Spinal cord (tissue), 10 donors: ENCODE measurements at places on chromosomes 4 and X.

GRCh38 chr4:69934150-69934549, 3.3 kb downstream of the CSN1S1 start:
- DNase-seq: no peak

GRCh38 chr4:141580523-141580922, 55.9 kb upstream of the IL15 start:
- no peak for DNase-seq

GRCh38 chr4:179762840-179763239, 2320.6 kb upstream of the AGA start:
- no peak for DNase-seq

DNA sequence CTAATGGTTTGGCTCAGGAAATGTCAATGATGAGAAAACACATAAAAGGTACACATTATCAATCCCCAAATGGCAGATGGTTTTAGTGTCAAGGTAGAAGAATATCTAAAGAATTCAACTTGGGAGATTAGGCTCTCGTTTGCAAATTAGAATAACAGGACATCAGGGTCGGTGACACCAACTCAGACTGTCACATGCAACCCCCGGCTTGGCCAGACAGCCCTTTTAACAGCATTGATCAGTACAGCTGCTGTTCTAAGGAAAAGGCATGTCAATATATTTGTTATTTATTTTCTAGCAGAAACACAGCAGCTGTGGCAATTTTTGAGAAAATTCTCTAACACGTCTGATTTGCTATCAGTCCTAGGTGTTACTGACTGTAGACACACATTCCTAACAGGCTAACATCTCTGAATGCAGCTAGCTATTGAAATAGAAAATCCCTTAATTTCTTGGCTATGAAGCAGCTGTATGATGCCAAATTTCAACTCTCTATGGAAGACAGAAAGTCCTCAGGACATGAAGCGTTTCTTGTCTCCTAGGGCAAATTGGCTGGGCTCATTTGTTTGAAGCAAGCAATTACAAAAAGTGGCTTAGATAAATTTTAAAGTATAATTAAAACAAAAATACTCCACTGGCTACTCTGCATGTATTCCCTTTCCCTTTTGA, 269.0 kb upstream of the CXXC4 start:
- no peak for DNase-seq

DNA sequence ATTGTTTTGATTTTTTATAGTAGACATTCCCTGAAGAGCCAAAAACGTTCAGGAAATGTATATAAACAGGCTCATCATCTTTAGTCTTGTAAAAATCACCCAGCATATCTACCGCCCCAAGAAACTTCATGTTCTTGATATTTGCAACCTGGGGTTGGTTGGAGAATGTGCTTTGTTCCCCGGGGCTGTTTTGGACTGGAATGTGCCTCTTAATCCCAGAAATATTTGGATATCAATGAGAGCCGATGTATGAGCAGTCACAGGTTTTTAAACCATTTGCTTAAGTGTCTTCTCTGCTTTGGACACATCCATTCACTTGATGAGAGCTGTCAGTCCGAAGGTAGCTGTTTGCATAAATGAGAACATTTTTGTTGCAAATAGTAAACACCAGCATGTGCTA, 449.7 kb downstream of the PCDH7 start:
- DNase-seq: no peak

DNA sequence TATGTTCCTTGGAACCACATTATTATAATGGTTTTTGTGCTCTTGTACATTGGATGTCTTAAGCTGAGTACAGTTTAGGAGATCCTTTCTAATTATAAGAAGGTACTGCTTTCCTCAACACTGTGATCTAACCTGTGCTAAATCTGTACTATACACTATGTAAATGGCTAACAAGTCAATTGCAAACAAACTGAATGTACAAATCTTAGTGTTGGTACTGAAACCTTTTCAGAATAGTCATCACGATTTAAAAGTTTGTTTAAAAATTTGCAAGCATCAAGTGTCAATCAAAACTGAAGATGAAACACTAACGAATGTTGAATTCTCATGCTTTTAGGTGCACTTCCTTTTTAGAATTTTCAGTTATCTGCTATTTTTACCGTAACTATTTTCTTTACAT, 2090.4 kb upstream of the TENM3 start:
- no peak for DNase-seq

DNA sequence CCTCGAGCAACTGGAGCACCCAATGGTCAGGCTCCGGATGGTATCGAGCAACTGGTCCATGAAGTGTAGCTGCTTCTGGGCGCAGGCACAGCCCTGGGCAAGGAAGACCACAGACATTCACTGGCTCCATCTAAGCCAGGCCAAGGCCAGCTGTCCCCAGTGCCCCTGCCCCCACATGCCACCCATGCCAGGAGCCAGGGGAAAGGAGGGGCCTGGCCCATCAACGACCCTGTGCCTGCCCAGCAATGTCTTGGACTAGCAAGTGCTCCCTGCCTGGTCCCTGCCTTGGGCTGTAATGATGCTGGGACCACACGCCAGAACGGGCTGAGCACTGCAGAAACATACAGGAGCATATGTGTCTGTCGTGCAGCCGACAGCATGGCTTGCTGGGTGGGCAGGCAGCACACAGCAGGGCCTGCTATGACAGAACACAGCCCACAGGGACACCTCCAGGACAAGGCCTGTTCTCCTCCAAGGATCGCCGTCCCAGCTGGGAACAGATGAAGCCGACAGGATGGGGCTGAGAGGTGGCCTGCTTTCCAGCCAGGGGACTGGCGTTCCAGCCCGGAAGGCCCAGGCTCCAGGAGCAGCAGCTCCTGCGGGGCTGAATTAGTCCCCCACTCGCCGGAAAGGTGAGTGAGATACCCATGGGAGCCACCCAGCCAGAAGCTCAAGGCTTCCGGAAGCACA, 11.4 kb upstream of the TREX2 start:
- no peak for DNase-seq

GRCh38 chr4:81366779-81367178, 104.9 kb downstream of the RASGEF1B start:
- DNase-seq: no peak

- no peak for DNase-seq
These were observed 9.7 kb upstream of the CDKN2AIP start for GRCh38 chr4:183434666-183435190.

DNA sequence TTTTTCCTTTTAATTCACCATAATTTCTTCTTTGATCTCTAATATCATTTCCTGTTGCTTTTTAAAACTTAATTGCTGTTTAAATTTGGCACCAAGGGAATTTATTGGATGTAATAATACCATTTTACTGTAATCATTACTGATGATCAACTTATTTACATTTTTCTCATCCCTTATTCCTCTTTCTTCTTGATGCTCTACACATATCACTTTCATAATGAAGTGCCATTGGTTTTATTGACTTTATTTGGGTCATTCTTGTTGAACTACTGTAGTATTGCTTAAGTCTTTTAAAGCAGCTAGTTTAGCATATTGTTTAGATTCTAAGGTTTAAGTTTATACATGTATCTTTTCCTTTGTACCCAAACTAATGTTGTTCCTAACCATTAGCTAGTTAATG, 130.7 kb downstream of the SLC4A4 start:
- no peak for DNase-seq

DNA sequence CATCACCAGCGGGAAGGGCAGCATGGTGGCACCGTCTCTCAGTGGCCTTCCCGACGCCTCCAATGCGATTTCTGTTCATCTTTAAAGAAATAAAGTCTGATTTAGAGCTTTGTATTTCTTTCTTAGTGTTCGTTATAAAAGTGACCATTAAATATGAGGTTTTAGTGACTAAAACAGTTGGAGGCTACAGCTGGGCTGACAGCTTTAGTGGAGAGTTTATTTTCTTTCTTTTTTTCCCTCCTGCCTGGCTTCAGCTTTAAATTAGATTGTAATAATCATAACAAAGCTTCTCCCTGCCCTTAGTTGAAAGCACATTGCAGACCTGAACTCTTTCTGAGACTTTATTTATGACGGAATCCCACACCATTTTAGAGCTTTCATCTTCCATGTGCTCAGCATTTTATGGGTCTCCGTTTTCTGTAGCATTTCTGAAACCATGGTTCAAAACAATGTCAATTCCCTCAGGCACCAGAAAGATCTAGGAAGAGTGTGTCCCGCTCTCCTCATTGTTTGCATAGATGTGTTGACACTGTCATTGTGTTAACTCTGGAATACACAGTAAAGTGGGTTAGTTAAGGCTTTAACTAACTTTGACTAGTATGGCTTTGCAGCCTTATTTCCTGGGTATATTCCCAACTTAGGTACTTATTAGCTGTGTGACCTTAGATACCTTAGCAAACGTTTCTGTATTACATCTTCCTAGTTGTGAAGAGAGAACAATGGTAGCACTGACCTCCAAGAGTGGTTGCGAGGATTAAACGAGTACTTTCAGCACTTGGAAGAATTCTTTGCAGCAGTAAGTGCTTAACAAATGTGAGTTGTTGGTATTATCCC, 97.4 kb upstream of the PGRMC2 start:
- no peak for DNase-seq

GRCh38 chrX:68931345-68931744, 102.5 kb downstream of the EFNB1 start:
- no peak for DNase-seq

GRCh38 chrX:139889760-139890159, 43.1 kb downstream of the ATP11C start:
- DNase-seq: no peak
